ENCODE measurements at places on chromosomes 12 and 14. TPM values are rescaled to one million over a fixed set of nuclear protein-coding genes. Genes with fewer than 3 reads are reported as not detected.

GRCh38 chr14:54572316-54572715 is 5.4 kb downstream of the SAMD4A start:
- DNase-seq = no peak

DNA sequence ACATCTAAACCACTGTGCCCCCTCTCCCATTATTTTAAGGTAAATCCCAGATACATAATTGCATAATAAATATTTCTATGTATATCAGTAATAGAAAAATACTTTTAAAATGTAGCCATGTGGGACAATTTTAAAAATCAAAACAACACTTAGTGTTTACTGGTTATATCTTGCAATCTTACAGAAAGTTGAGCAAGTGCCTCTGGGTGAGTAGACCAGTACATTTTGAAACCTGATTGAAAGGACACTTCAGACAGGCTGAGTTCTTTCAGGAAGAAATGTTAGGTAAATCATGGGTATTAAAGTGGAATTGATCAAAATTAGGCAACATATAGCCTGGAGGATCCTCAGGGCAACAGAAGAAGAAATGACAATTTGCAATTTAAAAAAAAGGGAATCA is 7.2 kb downstream of the SLC38A4 start:
- no peak for DNase-seq

GRCh38 chr12:54602661-54603060 is 14.2 kb upstream of the PPP1R1A start:
- no peak for DNase-seq

DNA sequence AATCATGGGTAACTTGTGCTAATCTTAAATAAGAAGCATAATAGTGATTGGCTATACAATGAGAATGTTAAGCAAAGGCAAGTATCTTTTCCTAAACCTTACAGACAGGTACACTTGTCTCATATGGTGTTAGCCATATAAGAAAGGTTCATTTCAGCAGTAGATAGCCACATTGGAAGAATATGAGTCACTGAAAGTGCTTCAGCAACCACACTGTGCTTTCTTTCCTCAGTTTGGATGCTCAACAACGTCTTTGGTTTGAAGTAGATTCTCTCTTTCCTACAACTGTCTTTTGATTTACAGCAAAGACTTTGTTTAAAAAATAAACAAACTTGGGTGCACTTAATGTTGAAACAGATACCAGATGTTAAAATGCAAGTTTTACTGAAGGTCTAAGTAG is 8.9 kb downstream of the DDHD1 start:
- DNase-seq = no peak

GRCh38 chr12:1962051-1963020 is 41.9 kb downstream of the DCP1B start:
- no peak for DNase-seq

SSTR1 gene
- 8.2 TPM for total RNA-seq

RNASE4 gene
- 1.7 TPM for total RNA-seq

DNA sequence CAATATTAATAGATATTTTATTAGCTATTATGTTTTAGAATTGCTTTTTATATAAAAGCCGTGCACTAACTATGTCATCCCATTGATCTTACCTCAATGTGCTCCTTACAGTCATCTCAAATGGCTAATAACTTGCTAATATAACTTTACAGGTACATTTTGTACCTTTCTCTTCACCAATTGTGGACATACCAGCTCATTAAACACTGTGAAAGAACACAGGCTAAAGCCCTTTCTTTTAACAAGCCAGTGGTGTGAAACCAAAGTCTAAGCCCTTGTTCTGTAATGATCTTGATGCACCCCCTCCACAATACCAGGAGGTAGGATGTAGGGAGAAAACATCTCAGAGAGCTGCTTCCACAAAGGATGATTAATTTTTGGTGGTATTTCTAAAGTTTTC is 675.3 kb upstream of the USP15 start:
- no peak for DNase-seq

GRCh38 chr14:50734950-50735695 is 67.0 kb upstream of the SAV1 start:
- no peak for DNase-seq

FGD6 gene
- 42.1 TPM for total RNA-seq
